ENCODE measurements at places on chromosomes 16 and 17.

DNA sequence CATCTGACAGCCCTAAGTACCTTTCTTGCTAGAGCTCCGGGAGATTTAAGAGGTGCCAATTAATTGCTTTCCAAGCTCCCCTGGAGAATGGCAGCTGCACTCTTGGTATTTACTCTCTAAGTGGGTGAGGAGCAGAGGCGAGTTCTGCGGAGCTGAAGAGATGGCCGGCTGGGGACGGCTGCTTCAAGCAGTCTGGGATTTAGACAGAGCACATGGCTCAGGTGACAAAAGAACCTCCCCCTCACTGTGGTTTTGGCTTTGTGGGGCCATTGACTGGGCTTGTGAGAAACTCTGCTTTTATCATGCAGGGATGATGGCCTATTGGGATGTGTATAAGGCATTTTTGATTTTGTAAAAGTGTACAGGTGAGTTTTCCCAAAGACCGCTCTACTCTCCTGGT lies 239.3 kb upstream of the EEF2KMT start:
- DNase-seq = no peak

GRCh38 chr16:2468233-2468724 lies 2.8 kb upstream of the NTN3 start:
- no peak for DNase-seq

GRCh38 chr16:21179126-21179982 lies 20.9 kb downstream of the LDAF1 start:
- DNase-seq = no peak

DNA sequence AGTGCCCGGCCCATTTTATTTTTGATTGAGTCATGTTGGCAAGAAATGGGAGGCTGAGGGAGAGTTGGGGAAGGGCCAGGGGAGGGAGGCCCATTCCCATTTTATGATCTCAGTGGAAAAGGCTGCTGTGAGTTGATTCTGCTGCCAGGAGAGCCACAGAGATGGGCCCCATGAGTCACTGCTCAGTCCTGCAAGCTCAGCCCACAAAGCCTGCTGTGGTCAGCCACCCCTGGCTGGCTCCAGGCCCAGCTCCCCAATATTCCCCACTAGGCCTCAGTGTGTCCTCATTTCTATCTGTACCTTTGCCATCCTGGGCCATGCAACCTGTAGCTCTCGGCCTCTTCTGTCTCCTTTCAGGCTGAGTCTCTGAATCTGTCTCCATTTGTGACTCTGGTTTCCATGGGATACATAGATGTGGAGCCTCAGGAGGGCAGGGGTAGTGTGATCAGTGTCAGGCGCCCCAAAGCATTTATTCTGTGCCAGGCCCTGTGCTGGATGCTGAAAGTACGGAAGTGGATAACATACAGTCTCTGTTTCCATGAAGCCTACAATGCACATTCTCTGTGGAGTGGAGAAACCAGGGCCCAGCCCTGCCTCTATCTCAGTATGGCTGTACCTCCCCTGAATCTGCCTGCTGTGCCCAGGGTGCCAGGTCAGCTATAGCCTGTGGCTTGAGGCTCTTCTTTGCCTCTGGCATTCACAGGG lies 1.9 kb upstream of the PLEKHG4 start:
- no peak for DNase-seq

DNA sequence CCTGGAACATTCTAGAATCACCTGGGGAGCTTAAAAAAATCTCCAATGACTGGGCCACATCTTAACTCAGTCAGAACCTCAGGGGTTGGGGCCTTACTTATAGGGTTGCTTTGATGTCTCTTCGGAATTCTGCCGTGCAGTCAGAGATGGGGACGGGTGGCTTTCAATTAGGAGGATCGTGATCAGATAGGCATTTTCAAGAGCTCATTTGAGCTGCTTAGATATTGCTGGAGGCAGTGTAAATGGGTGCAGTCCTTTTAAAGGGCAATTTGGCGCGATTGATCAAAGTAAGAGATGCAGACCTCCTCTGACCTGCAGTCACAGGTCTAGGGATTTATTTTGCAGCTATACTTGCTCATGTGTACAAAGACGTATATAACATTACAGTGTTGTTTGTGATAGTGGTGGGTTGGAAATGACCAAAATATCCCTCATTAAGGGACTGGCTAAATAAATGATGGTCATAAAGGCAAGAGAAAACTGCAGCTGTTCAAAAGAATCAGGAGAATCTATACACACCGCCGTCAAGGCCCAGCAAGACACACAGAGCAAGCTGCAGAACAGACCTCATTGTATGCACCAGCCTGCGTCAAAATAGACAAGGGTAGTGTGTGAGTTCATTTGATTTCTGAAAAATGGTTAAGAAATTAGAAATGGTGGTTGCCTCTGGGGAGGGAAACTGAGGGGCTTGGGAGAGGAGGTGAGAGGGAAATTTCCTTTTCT lies 6.3 kb upstream of the KCNG4 start:
- no peak for DNase-seq

GRCh38 chr17:1571341-1571704 lies 8.7 kb upstream of the PITPNA start:
- DNase-seq = no peak

GRCh38 chr17:1746975-1747543 lies 4.4 kb downstream of the SERPINF2 start:
- no peak for DNase-seq

GRCh38 chr17:49910094-49910857 lies 58.7 kb upstream of the DLX4 start:
- no peak for DNase-seq

DNA sequence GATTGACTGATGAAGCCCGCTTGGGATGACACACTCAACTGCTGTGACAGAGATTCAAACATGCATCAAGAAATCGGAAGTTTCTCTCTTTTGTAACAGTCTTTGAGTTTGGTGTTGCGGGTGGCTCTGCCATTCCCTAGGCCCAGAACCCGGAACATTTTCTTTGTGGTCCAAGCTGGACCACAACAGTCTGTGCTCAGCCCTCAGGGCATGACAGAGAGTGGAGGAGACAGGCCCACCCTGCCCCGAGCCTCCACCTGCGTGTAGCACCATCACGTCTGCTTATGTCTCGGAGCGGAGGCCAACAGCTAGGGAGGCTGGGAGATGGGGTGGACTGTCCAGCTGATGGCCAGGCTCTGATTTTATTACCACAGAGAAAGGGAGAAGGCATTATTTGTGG lies 64.5 kb downstream of the SHISA6 start:
- no peak for DNase-seq

DNA sequence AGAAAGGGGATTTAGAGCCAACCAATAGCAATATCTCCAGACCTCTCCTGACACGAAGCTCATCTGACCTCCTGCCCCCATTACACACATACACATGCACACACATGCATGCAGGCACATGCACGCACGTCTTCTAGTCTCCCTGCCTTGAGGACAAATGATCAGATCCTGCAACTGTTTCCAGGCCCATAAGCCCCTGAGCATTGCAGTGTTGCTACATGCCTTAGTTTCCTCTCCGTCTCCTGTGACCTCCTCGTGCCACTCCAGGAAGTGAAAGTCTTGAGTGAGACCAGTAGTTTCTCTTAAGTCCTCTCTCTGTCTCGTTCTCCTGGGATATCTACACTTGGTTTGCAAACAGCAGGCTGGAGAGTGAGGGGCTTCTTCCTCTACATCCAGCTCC lies 8.2 kb downstream of the CIITA start:
- no peak for DNase-seq

- DNase-seq = no peak
Observed at GRCh38 chr17:57260325-57261083, 4.2 kb downstream of the MSI2 start.

- no peak for DNase-seq
Observed at GRCh38 chr16:2712546-2712945, 7.5 kb downstream of the PRSS27 start.

DNA sequence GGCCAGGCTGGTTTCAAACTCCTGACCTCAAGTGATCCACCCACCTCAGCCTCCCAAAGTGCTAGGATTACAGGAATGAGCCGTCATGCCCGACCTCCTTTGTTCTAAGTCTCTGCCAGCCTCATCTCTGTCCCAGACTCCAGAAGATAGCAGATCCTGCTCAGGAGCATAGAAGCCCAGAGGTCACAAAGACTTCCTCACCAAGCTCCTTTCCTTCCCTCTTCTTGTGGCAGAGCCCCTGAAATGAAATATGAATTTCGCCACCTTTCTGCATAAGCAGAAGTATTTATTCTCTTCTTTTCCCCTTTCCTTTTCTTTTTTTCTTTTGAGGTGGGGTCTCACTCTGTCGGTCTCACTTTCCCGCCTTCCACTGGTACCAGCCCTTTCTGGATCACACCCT lies 11.5 kb upstream of the PIPOX start:
- no peak for DNase-seq

DNA sequence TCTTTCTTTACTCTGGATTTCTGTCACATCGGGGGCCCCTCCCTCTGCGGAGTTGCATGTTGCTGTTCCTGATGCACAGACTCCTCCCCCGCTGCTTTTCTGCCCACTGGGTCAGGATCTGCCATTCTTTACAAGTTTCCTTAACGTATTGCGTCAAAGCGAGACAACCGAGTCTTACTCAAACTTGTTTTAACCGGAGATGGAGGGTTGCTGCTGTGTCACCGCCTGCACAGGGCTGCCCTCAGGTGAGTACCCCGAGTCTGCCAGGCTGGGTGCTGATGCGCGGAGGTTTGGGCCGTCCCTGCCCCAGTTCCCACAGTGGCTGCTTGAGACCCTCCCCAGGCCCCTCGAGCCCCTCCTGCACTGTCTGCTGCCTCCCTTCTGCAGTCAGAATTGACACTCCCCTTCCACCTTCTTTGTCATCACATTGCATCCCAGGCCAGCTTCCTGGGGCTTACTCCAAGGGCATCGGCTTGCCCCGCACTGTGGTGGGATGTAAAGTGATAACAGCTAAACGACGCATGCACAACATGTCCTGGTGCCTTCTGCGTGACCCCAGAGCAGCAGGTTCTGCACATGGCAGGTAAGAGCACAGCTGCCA lies 19.3 kb downstream of the CARHSP1 start:
- no peak for DNase-seq

GRCh38 chr17:40501499-40501911 lies at the start of gene TNS4:
Gene TNS4, minus strand, starts transcription at chr17:40501623. Its CDS starts 5,198 bp downstream, at chr17:40496425.
- DNase-seq = no peak

GRCh38 chr16:83676086-83676485 lies 131.7 kb upstream of the HSBP1 start:
- no peak for DNase-seq

DNA sequence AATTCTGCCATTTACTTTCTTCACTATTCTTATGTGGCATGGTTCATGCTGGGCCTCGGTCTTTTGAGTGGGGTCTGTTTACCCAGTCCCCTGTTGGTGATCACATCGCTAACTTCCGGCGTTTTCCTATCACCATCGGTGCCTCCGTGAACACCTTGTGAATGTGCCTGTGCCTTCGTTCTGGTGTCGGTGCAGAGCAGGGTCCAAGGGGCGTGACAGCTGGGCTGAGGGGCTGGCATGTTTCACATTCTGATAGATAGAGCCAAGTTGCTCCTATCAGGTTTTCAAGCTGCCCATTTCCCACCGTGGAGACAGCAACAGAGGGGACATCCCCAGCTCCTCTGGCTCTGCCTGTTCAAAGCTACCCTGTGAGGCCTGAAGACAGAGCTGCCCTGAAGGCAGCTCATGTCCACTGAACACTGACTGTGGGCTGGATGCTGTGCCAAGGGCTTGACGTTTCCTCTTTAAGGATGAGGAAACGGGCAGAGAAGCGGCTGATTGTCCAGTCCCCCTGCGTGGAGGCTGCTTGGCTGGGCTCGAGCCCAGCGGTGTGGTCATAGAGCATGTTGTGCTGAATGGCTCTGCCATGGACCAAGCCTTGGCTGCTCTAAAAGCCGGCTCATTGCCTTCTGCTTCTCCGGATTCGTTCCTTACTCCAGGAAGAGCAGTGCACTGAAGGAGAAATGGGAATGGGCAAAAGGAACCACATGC lies 17.0 kb downstream of the DHODH start:
- DNase-seq = no peak

GRCh38 chr17:13171790-13172189 lies 154.0 kb upstream of the ELAC2 start:
- DNase-seq = no peak

GRCh38 chr16:74226338-74226954 lies 70.2 kb upstream of the PSMD7 start:
- DNase-seq = no peak

DNA sequence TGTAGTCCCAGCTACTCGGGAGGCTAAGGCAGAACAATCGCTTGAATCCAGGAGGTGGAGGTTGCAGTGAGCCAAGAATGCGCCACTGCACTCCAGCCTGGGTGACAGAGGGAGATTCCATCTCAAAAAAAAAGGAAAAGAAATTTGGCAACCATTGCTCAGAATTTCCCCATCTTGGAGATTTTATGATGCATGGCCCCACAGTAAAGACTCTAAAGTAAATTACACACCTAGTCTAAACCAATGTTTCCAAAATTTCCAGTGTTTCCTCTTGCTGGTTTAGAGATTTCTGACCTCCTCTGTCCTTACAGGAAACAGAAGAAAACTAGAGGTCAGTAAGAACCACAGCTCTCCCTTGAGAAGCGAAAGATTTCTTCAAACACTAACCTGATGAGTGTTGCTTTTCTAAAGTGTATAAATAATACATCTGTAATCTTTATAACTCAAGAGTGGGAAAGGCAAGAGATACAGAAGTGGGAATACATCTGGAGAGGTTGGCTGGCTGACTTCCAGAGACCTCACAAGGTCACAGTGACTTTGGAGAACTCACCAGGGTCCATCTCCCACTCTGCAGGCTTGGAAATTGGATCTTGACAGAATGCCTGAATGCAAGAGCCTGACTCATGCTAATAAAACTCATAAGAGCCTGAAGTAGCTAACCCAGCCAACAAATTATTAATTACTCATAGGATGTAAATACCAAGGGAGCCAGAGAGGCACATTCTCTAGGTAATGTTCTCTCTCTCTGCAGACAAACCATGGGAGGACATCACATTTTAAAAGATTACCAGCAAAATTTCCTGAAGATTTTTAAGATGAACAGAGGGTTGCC lies 8.8 kb downstream of the ADAT1 start:
- no peak for DNase-seq
